ENCODE measurements at places on chromosomes 3 and 15.

DNA sequence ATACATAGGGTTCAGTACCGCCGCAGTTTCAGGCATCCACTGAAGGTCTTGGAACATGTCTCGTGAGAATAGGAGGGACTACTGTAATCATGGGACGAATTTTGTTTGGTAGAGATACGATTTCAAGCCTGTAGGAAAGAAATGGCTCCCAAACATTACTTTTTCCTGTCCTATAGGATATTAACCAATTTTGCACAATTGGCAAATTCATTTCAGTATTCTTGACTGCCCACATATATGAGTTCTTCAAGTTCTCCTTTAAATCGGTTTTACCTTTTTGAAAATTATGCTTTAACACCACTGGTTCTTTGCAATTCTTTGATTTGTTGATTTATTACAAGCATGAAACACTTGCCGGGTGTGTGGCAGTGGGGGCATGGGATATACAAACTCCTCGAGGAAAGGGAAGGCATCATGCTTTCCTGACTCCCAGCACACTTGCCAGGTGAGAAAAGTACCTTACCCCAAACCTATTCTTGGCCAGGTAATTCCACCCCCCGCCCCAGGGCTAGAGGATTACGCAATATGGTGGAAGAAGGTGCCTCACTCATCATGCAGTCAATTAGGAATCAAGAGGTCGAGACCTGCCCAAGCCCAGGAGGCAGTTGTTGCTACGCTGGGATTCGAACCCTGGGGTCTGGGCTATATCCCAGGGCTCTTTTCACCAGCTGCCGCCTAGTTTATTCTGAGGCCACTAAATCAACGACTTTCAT is 584 bp upstream of the LARS2 start:
- no peak for DNase-seq

GRCh38 chr3:52792961-52793695 is 1.5 kb upstream of the ITIH3 start:
- no peak for DNase-seq

DNA sequence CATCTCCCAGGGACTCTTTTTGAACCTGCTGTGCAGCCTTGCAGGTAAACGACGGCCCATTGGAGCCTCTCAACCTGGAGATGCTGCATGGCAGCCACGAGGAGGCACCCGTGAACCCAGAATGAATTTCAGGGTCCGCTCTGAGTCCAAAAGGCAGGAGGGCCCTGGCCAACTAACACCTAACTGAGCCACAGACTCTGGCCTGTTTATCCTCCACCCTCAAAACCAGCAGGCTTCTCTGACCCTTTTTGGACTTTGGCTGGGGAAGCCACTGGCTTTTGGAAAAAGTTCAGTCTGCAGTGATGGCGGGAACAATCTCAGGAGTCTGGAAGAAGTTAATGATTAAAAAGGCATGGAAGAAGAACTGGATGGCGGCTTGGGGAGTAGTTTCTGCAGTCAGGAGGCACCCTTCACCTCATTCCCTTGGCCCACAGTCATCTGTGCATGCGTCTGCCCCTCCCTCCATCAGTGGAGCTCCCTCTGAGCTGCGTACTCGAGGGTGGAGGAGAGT is 4.1 kb downstream of the PXYLP1 start:
- DNase-seq: no peak

- DNase-seq: no peak
Measured at GRCh38 chr3:99172736-99173657, 271.5 kb upstream of the DCBLD2 start.

DNA sequence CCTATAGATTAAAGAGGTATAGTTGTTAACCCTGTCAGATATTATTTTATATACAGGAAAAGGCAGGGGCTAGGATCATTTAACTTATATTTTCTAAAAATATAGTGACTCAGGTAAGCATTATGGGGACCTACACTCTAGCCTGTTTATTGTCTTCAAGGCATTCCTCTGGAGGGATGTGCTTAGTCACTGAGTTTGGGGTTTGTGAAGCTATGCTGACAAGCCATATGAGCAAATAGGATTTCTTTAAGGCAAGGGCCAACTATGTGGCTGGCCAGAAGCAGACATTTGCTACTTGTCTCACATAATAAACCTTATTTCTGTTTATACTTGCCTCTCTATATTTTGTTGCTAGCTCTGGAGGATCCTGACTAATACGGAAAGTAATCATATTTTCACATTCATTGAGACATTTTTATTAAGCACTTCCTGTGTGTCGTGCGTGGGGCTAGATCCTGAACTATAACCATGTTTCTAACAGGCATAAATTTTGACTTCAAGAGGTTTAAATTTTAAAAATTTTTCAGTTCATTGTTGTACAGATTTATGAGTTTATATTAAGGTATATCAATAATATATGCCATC is 153.4 kb downstream of the OTOL1 start:
- DNase-seq: no peak

DNA sequence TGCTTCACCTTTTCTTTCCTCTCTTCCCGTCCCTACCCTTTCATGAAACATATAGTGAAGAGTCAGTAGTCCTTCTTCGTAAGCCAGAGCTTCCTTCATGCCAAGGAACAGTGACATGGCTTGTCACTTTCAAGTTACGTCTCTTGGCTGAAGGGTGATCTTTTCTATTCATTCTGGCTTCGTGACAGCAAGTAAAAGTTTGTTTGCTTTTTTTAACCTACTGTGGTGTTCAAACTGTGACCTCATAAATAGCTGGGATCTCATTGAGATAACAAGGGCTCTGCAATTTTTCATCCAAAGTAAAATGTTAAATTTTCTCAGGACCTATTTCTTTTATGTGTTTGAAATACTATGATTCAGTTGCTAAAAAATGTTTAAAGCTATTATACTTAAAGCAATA is 10.5 kb downstream of the CDIN1 start:
- no peak for DNase-seq

GRCh38 chr3:31390466-31390865 is 142.3 kb upstream of the STT3B start:
- no peak for DNase-seq

DNA sequence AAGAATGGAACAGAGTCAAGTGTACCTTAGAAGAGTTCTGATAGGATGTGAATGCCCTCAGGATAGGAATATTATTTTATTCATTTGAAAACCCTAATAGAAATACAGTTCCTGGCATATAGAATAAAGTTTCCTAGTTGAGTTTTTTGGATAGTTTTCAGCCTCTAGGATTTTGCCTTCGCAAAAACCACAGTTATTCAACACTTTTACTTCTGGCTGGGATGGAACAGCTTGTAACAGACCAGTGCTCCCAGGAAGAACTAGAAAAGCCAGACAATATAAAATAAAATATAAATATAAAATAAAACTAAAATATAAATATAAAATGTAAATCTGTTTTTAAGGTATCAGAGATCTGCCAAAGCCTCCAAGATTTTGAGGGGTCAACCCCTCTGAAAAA is 27.5 kb upstream of the RARB start:
- DNase-seq: no peak

DNA sequence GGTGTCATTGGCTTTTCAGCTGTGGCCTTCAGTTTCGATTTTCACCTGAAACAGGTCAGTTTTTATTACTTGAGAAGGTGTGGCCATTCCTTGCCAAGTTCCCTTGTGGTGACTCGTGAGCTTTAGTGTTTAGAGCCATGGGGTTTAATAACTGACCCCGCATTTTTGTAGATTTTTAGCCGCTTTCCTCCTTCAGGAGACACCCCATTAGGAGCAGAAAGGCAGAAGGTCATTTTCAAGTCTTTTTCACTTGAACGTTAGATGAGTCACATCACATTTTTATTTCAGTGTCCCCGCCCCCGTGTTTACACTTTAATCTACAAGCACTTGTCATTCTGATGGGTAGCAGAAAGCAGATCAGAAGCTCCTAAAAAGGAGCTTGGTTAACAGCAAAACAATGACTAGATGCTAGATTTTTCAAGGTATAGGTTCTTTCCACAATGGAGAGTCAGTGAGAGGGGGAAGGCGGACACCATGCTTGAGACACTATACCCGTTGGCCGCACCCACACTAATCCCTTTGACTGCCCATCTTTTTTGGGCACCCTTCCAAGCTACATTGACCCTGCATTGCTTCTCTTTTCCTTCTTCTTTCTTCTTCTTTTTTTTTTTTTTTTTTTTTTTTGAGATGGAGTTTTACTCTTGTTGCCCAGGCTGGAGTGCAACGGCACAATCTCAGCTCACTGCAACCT is 132.7 kb downstream of the GHSR start:
- no peak for DNase-seq

DNA sequence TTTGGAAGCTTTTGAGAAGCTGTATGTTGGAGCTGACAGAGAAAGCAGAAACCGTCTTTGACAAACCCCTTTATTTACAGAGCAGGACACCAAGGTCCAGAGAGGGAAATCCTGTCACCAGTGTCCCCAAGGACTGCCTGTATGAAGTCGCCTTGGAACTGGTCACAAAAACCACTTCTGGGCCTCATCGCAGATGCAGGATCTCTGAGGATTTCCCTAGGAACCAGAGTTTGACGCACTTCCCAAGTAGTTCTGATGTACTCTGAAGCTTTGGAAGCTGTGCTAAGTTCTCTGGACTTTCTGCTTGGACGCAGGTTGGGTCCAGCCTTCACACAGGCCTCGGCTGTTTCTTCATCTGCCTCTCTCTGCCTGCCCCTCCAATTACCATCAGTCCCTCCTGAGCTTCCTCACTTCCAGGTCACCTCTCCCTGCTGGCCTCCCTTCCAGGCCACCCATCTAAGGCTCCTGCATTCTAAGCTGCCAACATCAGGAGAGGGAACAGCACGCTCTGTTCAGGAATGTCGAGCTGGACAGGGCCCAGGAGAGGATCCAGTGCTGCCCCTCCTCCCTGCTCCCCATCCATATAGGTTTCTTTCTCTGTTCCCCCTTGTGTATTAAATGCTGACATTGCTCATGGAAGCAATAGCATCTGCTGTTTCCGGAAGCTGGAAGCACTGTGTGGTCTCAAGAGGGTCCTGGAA is 270.8 kb downstream of the OPA1 start:
- DNase-seq: no peak

GRCh38 chr3:39226106-39226741 is 33.8 kb upstream of the XIRP1 start:
- DNase-seq: no peak

DNA sequence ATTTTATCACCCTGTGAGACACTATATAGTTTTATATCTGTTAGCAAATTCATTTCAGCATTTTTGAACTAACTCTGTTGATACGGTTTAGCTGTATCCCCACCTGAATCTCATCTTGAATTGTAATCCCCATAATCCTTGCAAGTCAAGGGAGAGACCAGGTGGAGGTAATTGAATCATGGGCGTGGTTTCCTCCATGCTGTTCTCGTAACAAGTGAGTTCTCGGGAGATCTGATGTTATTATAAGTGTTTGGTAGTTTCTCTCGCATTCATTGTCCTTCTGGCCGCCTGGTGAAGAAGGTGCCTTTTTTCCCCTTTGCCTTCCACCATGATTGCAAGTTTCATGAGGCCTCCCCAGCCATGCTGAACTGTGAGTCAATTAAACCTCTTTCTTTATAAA is 53.2 kb upstream of the TMC3 start:
- no peak for DNase-seq

GRCh38 chr3:76474632-76475031 is 565.3 kb upstream of the ROBO2 start:
- no peak for DNase-seq

GRCh38 chr15:71143373-71144310 is 28.4 kb downstream of the THSD4 start:
- no peak for DNase-seq

- no peak for DNase-seq
Measured at GRCh38 chr15:67992834-67993233, 61.3 kb upstream of the PIAS1 start.

GRCh38 chr3:31823184-31823583 is 157.9 kb downstream of the OSBPL10 start:
- DNase-seq: no peak

DNA sequence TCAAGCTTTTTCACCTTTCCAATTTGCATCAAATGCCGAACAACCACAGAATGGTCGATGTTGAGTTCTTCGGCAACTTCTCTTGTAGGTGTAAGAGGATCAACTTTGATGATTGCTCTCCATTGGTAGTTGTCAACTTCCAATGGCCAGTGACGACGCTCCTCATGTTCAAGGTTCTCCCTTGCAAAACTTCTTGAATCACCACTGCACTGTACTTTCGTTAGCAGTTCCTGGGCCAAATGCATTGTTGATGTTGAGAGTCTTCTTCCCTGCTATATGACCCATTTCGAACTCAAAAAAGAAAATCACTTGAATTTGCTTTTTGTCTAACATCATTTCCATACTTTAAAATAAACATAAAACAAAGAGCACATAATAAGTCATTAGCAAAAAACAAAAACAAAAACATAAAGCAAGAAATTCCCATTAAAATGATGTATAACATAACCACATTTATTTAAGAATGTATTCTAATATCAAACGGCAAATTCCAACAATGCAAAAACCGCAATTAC is 71.2 kb upstream of the AP4E1 start:
- no peak for DNase-seq

- DNase-seq: no peak
Measured at GRCh38 chr15:67174446-67174845, 80.0 kb downstream of the AAGAB start.

GRCh38 chr3:178439504-178439903 is 96.7 kb upstream of the KCNMB2 start:
- DNase-seq: no peak

- DNase-seq: no peak
Measured at GRCh38 chr3:29281344-29282241, 722 bp downstream of the RBMS3 start.

DNA sequence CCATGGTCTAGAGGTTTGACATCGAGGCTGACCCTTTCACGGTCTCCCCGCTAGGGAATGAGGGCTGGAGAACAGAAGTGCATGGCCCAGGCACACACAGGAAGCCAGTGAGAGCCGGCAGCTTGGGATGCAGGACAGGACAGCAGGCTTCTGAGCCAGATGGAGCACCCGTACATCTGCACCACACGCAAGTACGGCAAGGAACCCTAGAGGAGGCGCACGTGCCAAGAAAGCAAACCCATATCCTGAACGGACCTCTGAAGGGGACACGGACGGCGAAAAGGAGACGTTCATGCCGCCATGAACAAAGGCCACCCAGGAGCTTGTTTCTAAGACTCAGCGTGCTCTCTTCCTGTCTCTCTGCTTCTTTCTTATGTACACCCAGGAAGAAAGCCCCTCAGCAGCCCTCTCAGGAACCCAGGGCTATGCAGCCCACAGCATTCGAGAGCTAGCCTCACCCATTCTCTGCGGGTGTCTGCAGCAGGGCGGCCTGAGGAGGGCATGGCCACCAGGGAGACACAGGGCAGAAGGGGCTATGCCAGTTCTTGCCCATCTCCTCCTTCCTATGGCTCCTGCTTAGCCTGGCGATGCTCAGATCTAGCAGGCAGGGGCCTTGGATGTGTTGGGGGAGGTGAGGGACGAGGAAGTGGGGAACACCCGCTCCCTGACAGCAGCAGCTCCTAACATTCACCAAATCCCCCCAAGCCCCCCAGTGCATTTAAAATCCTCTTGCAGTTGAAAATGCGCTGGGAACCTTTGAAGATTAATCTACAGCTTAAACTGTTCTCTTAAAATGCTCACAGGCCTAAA is 81.3 kb downstream of the PCSK6 start:
- no peak for DNase-seq

- DNase-seq: no peak
Measured at GRCh38 chr3:81349816-81350340, 411.6 kb downstream of the GBE1 start.
